ENCODE measurements at places on chromosomes 13 and 19. TPM values are rescaled to one million over a fixed set of nuclear protein-coding genes. Genes with fewer than 3 reads are reported as not detected.

- DNase-seq = no peak
Measured at GRCh38 chr13:26325876-26326275, 71.9 kb downstream of the CDK8 start.

GRCh38 chr13:40259899-40260298, 406.5 kb downstream of the FOXO1 start:
- DNase-seq = no peak

DNA sequence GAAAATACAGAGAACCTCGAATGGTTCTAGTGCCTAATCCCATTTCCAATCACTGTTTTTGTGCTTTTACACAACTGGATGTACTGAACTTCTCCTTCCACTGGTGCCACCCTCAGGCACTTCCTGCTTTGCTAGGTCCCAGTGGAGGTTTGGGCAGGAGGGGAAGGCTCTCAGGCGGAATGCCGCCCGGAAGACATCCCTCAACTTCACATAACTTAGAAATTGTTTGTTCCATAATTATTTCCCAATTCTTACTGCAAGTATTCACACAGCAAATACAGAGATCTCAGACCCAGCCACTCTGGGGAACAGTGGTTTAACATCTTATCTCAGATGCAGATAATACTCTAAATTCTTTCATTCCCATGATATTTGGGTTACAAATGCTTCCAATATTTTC, 195.7 kb upstream of the IPO5 start:
- DNase-seq = no peak

- DNase-seq = no peak
Measured at GRCh38 chr19:1354970-1355567, 28.6 kb upstream of the NDUFS7 start.

Gene CATSPERD
- polyA plus RNA-seq = not detected

All from right renal pelvis (tissue), 4 donors.